ENCODE measurements at places on chromosomes 6 and 20.

DNA sequence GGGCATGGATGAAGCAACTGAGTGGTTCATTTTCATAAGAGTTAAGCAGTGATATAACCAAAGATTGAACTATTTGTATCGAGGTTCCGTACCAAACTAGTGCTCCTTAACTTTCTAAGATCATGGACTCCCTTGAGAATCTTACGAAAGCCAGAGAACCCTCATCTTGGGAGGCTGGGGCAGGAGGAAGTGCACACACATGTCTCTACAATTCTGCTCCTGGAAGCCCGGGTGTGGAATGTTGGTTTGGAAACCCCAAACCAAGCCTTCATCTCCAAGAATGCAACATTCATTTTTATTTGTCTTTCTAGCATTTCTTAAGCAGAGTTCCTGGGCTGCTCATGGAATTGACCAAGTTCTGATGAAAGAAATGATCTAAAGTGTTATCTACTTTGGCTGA, 250.5 kb upstream of the PRND start:
- DNase-seq: no peak

DNA sequence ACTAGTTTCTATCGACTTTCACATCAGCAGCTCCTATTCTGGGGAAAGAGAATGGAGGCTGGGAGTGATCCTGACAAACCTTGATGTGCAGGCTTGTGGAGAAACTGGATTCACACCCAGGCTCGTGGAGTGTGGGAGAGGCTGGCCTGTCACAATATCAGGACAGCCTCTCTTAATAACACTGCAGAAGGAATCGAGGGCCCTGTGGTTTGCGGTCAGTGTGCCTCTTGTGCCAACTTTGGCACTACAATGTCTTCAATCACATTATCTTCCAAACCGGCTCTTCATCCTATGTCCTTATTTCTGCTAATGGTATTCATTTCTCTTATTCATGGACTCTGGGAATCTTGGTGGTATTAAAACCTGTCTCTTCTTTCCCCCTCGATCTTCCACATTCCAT, 92.7 kb downstream of the PRL start:
- no peak for DNase-seq

GRCh38 chr20:8621001-8621400, 447.9 kb upstream of the PLCB4 start:
- DNase-seq: no peak

- no peak for DNase-seq
Measured at GRCh38 chr6:137226697-137227096, 7.5 kb upstream of the IFNGR1 start.

DNA sequence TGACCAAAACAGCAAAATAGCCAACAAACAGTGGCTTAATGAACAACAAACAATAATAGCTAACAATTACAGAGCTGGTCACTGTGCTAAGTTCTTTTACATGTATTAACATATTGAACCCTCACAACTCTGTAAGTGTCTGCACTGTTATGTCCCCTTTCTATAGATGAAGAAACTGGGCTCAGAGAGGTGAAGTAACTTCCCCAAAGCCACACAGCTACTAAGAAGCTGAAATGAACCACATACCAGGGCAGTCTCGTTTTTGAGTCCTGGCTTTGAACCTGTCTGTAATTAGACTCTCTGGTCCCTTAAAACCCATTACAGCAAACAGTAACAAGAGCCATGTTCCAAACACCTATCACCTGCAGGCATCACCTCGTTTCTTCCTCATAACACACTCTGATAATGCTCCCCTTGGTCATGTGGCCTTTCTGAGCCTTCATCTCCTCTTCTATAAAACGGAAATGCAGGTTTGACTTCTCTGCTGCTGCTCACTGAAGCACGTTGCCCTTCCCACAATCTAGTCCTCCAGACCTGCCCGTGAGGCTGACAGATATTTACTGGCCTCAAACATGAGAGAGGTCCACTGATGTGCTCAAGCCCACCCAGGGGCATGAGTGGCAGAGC, 23.3 kb downstream of the KCNK15 start:
- DNase-seq: no peak

- no peak for DNase-seq
Measured at GRCh38 chr6:30019819-30020218, 41.2 kb upstream of the POLR1H start.

GRCh38 chr6:119241111-119241465, 108.5 kb downstream of the MAN1A1 start:
- DNase-seq: no peak

GRCh38 chr6:118724211-118724610, 72.8 kb upstream of the CEP85L start:
- DNase-seq: peak; percentile 34

- no peak for DNase-seq
Measured at GRCh38 chr20:16209357-16209756, 363.9 kb downstream of the KIF16B start.

- DNase-seq: no peak
Measured at GRCh38 chr20:45842169-45842812, 8.7 kb downstream of the SNX21 start.

GRCh38 chr6:168107191-168107983, 28.4 kb upstream of the FRMD1 start:
- no peak for DNase-seq

GRCh38 chr6:41591859-41592502, 45.8 kb downstream of the FOXP4 start:
- DNase-seq: peak; percentile 54

GRCh38 chr6:117553142-117553541, 49.2 kb downstream of the GOPC start:
- no peak for DNase-seq

- no peak for DNase-seq
Measured at GRCh38 chr6:151109869-151110575, 129.7 kb upstream of the AKAP12 start.

DNA sequence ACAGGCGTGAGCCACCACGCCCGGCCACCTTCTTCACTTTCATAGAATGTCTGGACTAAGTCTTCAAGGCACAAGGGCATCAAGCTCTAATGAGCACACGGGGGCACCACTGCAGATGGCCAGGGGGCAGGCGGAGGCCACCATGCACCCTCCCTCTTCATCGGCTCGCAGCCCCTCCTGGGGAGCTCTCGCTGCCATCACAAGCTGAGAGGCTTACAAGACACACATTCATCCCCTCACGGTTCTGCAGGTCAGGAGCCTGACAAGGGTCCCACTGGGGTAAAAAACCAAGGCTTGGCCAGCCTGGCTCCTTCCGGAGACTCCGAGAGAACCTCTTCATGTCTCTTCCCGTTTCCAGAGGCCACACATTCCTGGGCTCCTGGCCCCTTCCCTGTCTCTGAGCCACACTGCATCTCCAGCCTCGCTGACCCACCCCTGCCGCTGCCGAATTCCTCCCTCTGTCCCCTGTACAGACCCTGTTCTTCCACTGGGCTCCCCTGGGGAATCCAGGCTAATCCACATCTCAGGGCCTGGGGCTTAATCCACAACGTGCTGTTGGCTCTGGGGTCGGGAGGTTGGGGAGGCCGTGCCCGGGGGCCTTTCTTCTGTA, 19.8 kb downstream of the DLL1 start:
- DNase-seq: no peak

GRCh38 chr6:137473598-137473997, 20.6 kb downstream of the OLIG3 start:
- no peak for DNase-seq

- no peak for DNase-seq
Measured at GRCh38 chr20:63627751-63628245, 897 bp upstream of the GMEB2 start.

- DNase-seq: no peak
Measured at GRCh38 chr6:160198606-160199211, 59.9 kb downstream of the SLC22A2 start.

DNA sequence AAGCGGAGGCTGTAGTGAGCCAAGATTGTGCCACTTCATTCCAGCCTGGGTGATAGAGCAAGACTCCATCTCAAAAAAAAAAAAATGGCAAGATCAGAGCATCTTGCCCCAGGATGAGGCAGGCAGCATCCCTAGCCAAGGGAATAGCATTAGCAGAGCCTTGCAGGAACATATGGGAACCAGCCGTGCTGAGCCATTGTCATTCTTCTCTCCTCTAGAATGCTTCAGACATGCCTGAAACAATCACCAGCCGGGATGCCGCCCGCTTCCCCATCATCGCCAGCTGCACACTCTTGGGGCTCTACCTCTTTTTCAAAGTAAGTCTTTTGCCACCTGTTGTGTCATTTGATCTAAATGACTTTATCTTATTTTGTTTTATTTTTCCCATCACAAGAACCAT, 13.0 kb downstream of the HM13 start:
- no peak for DNase-seq

- DNase-seq: no peak
Measured at GRCh38 chr20:2798095-2798805, 2.2 kb downstream of the CPXM1 start.

DNA sequence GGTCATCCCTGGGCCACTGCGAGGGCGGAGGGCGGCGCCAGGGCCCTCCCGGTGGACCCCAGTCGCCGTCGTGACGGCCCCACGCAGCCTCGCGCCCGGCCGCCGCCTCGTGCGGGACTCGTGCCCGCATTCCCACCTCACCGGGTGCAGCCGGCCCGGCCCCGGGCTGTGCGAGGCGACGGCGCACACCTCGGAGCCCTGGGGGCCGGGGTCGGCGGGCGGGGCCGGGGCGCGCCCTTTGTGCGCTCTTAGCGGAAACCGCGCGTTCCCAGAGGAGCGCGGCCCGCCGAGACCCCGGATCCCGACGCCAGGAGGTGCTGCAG, 5.5 kb upstream of the DLL1 start:
- DNase-seq: no peak

DNA sequence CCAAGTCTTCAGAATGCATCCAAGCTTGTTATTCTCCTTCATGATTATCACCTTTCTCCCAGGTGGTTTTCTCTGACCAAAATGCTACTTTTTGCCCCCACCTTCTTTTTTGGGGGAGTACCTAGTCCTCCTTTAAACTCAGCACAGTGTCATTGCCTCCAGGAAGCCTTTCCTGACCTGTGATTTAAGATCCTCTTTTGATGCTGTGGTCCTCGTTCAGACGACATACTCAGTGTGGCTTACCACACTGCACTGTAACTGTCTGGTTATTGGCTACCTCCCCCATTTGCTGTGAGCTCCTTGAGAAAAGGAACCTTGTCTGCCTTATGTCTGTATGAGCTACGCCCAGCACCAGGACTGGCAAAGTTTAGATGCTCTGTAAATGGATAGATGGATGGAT, 14.6 kb downstream of the SAYSD1 start:
- DNase-seq: no peak

DNA sequence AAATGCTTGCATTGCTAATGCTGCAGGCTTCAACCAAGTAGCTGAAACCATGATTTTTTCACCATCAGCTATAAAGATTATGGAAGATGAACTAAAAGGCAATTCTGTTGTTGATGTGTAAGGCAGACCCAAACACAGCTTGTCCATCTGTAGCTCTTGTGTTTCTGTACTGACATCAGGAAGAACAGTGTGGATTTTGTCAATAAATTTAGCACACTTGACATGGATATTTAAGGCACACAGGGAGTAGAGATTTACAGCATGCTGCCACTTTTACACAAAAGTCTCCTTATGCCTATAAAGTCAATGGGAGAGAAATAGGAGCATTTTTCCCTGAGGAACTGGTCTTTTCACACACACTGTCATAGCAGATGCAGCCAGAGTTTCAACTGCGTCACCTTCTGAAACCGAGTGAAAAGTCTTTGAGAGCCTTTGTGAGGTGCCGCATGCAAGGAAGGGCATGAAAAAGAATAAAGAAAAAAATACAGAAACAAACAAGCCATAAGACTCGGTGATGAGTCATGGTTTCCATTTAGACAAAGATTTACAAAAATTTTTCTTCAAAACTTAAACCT, 261.4 kb upstream of the TFAP2D start:
- no peak for DNase-seq

GRCh38 chr6:77707603-77708002, 54.8 kb downstream of the MEI4 start:
- no peak for DNase-seq

DNA sequence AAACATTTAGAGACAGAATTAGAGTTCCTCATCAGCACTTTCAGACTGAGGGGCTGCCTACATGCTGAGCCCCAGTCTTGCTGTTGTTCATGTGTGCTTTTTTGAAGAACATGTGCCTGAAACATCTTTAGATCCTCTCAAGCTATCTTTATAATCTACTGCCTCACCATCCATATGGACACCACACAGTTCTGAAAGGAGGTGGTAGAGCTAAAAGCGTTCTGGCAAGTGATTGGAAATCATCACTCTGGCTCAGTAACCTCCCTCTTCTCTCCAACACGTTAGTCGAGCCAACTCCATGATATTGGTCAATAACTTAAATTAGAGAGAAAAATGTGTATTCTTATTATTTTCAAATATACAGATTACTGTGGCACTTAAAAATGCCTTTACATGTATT, 40.6 kb downstream of the CLVS2 start:
- no peak for DNase-seq

GRCh38 chr6:43105538-43106222, 29.6 kb downstream of the PTK7 start:
- DNase-seq: no peak

- no peak for DNase-seq
Measured at GRCh38 chr6:168469521-168469920, 28.5 kb downstream of the SMOC2 start.

DNA sequence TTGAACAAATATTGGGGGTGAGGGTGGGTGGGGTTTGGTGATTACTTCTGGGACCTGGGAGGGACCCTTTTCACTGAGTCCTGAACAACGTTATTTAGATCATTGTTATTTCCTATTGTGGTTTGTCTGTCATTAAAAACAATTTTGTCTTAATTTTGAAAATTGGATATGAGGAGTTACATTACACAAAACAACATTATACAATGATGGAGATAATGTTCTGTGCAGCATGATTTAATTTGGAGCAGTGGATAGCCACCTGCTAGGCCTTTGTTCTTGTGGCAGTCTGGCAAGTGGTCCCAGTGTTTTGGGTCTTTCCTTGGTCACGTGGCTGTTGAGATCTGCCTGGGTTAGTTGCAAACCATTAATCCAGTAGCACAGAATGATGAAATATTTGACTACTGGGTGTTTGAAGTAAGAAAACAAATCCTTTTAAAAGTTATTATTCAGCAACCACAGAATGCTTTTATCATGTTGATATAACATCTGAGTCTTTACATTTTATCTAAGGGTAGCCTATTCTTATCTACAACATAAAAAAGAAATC, 172.8 kb downstream of the CDKAL1 start:
- no peak for DNase-seq

- DNase-seq: no peak
Measured at GRCh38 chr20:63232235-63233060, 3.3 kb upstream of the BIRC7 start.

GRCh38 chr20:17463711-17464110, 67.5 kb downstream of the BFSP1 start:
- DNase-seq: no peak

GRCh38 chr6:82245376-82245775, 2.2 kb downstream of the IBTK start:
- no peak for DNase-seq

- DNase-seq: no peak
Measured at GRCh38 chr20:24353135-24353690, 116.2 kb upstream of the SYNDIG1 start.

Measured in T-helper 2 cell (primary cell).